Nucleus accumbens (tissue), 56 donors: ENCODE measurements at places on chromosomes 5 and 9.

DNA sequence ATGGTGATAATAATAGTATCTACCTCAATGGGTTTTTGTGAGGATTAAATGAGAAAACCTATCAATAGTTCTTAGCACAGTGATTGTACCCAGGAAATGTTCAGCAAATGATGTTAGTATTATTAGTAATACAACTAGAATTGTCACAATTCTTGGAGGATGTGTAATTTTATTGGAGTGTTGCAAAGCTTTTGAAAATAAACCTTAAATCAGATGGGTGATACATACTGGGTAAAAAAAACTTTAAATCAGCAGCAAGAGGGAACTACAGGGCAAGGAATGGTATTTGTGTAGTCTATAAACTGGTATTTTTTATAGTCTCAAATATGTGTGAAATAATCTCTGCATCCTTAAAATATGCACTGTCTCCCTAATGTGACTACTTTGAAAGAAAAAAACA, 371.6 kb downstream of the PIK3R1 start:
- no peak for DNase-seq

GRCh38 chr9:28922891-28923290, 1349.6 kb upstream of the C9orf72 start:
- DNase-seq, result no peak

- peak; percentile 19 for DNase-seq
These were observed 7.2 kb downstream of the GAPT start for GRCh38 chr5:58498340-58498942.

- no peak for DNase-seq
These were observed 195.7 kb downstream of the CDK5RAP2 start for GRCh38 chr9:120383999-120384924.

- no peak for DNase-seq
These were observed 73.8 kb downstream of the MRPL36 start for GRCh38 chr5:1725641-1726468.

DNA sequence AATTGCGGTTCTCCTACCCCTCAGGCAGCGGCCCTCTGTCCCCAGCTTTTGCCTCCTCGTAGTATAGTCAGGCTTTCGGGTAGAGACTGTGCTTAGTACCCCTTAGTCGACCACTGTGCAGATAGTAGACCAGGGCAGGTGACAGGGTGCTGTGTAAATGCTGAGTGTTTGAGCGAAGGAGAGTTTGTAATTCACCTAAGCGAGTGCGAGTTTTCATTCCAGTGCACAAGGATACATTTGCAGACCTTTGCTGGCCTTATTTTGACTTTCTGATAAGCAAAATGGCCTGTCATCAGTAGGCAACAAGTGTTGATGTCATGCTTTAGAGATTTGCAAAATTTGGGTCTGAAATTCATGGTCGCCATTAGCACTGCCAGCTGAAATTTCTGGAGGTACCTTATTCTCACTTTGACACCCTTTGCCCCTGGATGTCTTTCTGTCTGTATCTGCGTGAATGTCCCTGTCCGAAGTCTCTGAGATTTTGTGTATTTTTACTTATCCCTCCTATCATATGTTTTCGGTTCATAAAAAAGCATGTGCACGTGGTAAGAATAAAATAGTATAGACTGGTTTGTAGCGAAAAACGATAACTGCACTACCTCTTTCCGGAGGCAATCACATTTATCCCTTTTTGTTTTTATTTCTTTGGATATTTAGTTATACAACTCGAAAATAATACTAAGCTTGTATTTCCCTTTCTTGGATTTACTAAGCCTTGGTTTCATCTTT, 1.9 kb downstream of the LMNB1 start:
- no peak for DNase-seq

DNA sequence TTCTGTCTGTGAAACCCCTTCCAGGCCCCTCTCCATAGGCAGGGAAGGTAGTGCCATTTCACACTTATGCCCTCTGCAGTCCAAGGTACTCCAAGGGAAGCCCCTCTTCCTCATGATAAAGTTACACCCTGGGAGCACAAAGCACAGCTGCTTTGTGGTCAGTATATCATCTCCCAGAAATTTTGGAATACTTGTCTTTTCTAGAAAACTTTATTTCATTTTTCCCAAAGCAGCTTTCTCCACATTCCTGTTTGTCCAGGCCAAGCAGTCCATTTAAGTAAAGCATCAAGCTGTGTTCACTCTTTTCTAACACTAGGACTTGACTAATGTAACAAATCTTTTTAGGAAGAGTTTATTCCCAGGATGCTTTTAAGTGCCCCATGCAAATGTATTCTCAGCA, 371.8 kb upstream of the RGMB start:
- DNase-seq, result no peak

GRCh38 chr9:122498883-122499288, 11.7 kb upstream of the OR1J2 start:
- DNase-seq, result no peak

GRCh38 chr9:20312732-20313131, 309.6 kb downstream of the MLLT3 start:
- no peak for DNase-seq

DNA sequence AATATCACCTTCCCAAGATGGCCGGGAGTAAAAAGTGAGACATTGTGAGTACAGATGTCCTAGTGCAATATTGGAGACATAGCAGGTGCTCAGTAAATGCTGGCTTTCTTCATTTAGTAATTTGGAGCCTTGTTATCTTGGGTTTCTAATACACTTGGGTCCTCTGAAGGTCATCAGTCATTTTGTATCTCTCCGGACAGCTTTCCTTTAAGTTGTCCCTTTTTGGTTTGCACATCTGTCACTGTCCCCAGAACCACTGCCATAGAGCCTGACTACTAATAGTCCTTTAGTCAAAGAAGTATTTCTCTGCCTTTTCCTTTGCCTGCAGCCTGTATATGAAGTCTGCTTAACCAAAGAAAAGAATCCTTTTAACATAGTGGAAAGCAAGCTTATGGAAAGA, 7.8 kb upstream of the ANGPTL2 start:
- DNase-seq, result no peak

DNA sequence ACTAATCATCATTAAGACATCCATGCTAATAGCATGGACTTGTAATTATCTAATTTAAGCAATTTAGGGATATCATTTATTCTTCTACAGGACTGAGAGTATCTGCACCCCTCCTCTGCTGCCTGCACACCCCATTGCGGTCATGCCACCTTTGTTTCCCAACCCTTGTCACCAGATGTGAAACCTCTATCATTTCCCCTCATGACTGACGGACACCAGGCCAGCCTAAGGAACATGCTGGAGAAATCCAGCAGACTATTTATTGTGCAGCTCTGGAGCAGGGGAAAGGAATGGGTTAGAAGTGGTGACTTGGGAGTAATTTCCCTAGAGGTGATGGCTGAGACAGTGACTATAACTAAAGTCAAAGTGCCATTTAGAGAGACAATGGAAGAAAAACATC, 40.7 kb downstream of the UGCG start:
- DNase-seq, result no peak

DNA sequence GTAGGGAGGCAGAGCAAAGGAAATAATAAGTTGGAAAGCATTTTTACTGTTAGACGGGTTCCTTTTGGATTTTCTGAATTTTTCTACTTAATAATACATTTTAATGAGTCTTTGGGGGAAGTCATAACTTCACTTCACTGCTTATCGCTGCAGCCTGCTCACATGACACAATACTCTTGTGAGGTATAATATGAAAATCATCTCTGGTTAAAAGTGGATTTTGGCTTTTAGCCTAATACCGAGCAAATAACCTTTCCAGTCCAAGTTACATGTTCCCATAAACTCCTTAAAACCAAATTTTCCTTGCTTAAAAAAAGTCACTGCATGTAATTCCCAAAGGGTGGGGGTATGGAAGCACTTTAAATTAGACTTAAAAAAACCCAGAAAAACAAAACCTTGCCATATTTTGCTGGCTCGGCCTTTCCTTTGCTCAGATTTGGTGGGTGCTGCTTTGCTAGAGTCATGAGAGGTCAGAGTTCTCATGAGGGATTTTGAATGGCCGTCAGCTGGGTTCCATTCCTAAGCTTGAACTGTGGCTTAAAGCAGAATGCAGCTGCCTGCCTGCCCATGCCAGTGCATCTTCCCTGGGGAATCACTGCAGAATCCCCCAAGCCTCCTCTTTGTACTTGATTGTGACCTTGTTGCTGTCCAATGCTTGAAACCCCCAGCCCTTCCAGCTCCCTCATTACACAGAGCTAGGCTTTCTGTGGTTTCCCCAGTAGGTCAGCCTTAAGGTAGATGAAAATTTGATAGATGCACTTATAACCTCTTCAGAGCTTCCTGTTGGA, 331.8 kb downstream of the KDM4C start:
- no peak for DNase-seq

- DNase-seq, result no peak
These were observed 82.0 kb upstream of the ORM1 start for GRCh38 chr9:114240647-114241558.

- peak; percentile 45 for DNase-seq
These were observed 16.9 kb downstream of the SLC25A48 start for GRCh38 chr5:135851186-135851914.

DNA sequence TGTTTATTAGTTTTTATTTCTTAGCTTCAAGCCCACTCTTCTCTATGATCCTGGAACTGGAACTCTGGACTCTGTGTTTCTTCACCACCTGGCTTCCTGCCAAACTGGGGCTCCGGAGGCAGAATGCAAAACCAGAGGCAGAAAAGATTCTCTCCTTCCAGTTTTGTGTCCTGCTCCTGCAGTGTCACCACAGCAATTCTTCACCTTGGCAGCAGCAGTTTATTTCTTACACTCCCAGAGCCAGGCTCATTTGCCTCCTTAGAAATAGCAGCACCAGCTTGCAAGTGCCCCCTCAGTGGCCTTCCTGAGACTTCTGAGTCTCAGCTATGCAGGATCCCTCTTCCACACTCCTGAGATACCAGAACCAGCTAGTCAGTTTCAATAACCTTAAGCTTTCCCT, 26.7 kb upstream of the CAMK4 start:
- peak; percentile 6 for DNase-seq

GRCh38 chr9:114155263-114155994, at the start of gene COL27A1:
TSS of gene COL27A1 (plus strand) at chr9:114155537. CDS start at chr9:114155951, 414 bp downstream.
- DNase-seq, result peak; percentile 27

- no peak for DNase-seq
These were observed 2045.9 kb upstream of the WWC1 start for GRCh38 chr5:166245556-166245955.

GRCh38 chr5:378301-378891, 56.9 kb downstream of the AHRR start:
- DNase-seq, result no peak

DNA sequence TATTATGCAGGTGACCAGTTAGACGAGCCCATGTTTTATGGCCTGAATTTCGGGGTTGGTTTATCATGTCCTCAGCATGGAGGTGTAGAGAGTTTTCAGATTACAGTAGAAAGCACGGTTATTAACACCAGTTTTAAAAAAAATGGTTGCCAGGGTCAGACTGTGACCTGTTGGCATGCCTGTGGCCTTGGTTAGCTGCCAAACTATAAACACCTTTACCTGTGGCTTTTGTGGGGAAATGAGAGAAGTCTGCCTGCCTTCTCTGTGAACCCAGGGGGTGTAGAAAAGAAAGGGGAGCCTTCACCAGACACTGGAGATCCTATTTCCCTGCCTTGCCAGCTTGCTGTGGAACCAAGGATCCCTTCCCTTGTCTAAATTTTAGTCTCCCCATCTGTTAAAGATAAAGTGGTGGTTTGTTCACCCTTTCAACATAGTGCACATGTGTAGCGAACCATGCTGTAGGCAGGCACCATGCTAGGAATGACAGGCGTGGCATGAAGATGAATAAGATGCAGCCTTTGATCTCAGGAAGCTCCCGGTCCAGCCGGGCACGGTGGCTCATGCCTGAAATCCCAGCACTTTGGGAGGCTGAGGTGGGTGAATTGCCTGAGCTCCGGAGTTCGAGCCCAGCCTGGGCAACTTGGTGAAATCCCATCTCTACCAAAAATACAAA, 6.1 kb upstream of the PHF19 start:
- DNase-seq, result no peak

DNA sequence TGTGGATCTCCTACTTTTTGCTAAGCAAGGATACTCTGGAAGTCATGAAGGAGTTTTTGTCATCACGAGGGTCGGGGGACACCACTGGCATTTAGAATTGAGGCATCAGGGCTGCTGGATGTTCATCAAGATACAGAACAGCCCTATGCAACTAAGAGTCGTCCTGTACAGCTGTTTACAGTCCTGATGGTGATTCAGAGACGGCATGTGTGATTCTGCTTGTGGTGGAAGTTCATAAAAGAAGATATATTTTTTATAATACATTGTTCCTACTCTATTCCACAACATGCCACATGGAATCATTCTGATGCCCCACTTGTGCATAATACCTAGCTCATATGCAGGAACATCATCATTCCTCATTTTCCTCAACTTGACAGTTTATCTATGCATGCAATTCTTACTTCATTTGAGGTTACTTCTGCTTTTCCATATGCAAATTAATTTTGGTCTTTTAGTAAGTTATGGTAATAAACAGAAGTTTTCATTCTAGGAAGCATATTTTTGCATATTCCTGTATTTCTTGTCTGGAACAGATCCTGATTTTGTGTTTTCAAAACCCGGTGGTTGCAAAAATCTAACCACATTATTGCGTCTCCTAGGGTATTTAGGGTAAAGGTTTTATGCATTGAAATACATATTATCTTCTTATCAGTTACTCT, 155.2 kb downstream of the ARHGEF28 start:
- no peak for DNase-seq

DNA sequence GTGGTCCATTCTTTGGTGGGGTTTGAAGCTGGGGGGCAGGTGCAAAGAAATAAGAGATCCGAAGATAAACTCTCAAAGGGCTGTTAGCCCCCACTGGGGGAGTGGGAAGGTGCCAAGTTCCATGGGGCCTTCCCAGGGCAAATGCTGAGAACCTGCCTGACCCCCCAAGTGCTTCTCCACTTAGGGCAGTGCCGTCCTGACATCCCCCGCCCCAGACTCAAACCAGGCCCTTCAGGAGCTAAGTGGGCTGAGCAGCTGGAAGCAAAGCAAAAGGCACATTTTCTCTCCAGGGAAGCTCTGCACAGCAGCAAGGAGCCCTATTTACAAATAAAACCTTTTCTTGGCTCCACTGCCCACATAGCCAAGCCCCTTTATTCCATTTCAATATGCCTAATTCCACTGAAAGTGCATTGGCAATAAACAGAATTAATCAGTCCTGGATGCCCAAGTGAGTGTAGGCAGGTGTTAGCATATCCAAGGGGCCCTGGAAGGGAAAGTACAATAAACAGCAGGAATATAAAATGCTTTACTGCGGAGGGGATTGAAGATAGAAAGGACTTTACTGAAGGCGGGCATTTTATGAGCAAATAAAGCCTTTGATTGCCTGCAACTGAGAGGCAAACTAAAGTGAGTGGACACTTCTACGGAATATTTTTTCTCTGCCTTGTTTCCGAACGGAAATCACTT, 44.6 kb downstream of the WHRN start:
- no peak for DNase-seq

DNA sequence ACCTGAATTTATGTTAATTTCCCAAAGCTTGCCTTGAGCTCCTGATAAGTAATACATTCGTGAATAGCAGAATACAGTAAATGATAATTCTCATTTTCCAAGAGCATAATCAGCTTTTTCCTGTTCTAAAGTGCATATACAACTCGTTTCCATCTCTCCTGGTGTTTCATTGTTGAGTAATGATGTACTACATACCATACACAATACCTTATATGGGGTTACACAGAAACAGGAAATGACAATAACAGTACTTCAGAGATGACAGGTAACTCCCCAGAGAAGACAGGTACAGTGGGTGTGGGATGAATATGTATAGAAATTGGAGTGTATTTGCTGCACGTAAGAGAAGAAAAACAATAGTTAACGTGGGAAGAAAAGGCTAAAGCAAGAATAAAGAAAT, 287.1 kb downstream of the TENT4A start:
- no peak for DNase-seq
